Mesothelial cell of epicardium (in vitro differentiated cells): ENCODE measurements at places on chromosomes 6 and 20. TPM values are rescaled to one million over a fixed set of nuclear protein-coding genes. Genes with fewer than 3 reads are reported as not detected.
A peak's percentile ranks its signal among the peaks of the same experiment; 100 is the strongest.

DNA sequence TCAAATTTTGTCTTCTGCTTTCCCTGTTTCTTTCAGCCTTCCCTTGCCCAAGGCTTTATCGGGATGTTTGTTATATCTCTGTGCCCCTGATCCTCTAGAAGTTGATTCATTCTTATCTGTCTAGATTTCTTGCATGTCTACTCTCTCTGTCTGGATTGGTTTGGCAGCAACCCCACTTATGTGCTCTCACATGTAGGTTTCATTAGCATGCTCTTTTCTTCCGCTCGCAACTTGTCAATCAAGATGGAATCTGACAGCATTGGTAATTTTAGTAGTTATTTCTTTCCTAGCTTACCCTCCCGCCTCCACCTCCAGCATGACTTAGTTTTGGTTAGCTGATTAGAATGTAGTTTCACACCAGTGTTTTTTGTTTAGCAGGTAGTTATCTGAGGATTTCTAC lies 39.3 kb downstream of the LRRC1 start:
- DNase-seq = no peak
- H3K4me1 ChIP-seq = peaks cover 38% of the 10 kb centered on the region
- H3K36me3 ChIP-seq = no peaks in the 10 kb centered on the region
- H3K4me3 ChIP-seq = no peak overlapping the region
- no peaks in the 10 kb centered on the region for H3K27me3 ChIP-seq

- H3K4me1 ChIP-seq = peaks cover 8% of the 10 kb centered on the region
- no peaks in the 10 kb centered on the region for H3K27me3 ChIP-seq
These were observed 677.2 kb upstream of the SLC35B3 start for GRCh38 chr6:9112544-9112943.

Gene ARFRP1
- 45.3 to 47.2 TPM (median 46.1 TPM) in 3 replicates for total RNA-seq

GRCh38 chr20:16693278-16693677 lies 36.5 kb upstream of the SNRPB2 start:
- no peak overlapping the region for H3K4me3 ChIP-seq
- no peak for DNase-seq

- DNase-seq = no peak
- H3K4me3 ChIP-seq = no peak overlapping the region
- no peaks in the 10 kb centered on the region for H3K27me3 ChIP-seq
- peak overlapping the region; percentile 72 for H3K27ac ChIP-seq
- H3K4me1 ChIP-seq = peaks cover 34% of the 10 kb centered on the region
These were observed 67.2 kb downstream of the EZR start for GRCh38 chr6:158751921-158752320.

Gene CST3
- total RNA-seq = 127 to 138 TPM (median 130 TPM) in 3 replicates
